ENCODE measurements at places on chromosomes 1 and 21.

DNA sequence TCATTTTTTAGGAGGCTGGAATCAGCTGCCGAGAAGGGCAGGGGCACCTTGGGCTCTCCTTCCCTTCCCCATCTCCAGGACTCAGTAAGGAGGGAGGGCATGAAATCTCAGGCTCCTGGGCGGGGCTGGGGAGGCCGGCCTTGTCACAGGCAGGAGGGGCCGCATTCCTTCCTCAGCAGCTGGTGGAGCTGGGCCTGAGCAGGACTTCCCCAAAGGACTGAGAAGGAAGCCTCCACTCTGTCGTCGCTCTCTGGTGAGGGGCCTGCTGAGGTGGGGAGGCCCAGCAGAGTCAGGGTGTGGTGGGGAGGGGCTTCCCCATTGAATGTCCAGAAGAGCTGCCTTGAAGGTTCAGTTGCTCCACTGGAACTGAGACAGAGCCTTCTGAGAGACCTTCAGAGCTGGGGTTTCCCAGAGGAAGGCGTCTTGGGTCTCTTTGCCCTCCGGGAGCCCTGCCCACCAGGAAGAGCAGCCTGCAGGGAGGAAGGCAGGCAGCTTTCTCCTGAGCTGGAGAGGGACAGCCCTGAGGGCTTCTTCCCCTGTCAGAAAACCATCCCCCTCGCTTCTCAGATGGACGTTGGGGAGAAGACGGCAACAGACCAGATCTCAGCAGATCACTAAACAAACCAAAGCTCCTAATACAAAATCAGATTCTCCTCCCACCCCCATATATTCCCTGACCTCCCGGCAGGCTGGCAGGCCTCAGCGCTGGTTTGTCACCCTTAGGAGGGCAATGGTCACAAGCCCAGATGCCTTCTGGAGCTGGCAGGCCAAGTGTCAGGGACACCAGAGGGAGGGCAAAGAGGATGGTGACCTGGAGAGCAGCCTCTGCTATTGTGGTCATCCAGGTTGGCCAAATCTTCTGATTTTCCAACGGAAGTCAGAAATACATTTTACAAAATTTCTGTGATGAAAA is 10.7 kb downstream of the KCNA10 start:
- no peak for DNase-seq

GRCh38 chr1:171446386-171446785 is 38.9 kb upstream of the PRRC2C start:
- DNase-seq: no peak

GRCh38 chr1:201022820-201023516 is 546 bp downstream of the KIF21B start:
- DNase-seq: peak; percentile 54

GRCh38 chr1:48701445-48701844 is 75.2 kb downstream of the BEND5 start:
- no peak for DNase-seq

- DNase-seq: no peak
Observed at GRCh38 chr1:228490120-228491078, 3.2 kb downstream of the RNF187 start.

DNA sequence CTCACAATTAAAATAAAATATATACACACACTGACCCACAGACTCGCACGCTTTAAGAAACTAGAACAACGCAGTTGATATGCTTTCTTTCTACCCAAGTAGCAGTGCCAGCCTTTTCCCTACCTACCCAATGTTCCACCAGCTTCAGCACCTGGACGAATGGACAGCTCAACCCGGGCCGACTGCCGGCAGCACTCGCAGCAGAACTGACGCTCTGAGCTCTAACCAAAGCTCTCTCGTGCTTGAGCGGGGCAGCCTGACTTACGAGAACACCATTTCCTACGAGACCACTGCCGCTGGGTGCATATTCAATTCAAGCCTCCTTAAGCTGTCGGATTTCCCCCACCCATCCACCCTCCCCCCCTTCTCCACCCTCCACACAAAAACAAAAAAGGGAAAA is 127.4 kb upstream of the DPYD start:
- DNase-seq: peak; percentile 72

DNA sequence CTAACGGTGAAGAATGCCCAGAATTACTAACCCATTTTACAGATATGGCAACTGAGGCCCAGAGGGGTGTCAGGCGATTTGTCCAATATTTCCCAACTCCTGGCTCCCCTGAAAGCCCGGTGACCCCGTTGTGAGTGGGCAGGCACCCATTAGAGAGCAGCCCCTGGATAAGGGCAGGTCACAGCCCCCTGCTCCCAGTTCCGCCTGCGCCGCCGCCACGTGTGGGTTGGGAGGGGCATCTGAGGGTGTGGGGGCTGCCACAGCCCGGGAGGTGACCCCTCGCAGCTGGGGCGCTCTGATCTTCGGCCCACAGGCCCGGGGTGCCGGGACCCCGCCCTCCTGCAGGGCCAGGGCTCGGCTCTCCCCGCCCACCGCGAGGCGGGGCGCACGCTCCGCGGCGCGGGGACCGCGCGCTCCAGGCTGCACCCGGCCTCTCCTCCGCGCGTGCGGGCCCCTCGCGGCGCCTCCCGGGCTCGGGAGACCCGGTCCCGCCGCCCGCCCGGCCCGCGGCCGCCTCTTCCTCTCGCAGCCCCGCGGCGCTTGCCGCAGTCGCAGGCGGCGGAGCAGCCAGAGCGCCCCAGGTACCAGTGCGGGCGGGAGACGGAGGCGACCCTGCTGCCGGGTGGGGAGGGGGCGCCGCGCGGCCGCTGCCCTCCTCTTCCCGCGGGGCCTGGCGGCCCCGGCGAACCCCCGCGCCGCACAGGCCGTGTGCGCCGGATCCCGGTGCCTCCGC is at the start of gene HTR6:
Gene HTR6 (plus strand): TSS at position 423 of the 733 bp plus-strand sequence. CDS start 879 bp downstream, outside the sequence.
- DNase-seq: peak; percentile 36

All from stimulated activated CD4-positive, alpha-beta T cell treated with anti-CD3 and anti-CD28 coated beads, Interleukin-4, amount 100 ng/mL, for 24 hours (primary cell).